ENCODE measurements at places on chromosomes 3 and 15.

DNA sequence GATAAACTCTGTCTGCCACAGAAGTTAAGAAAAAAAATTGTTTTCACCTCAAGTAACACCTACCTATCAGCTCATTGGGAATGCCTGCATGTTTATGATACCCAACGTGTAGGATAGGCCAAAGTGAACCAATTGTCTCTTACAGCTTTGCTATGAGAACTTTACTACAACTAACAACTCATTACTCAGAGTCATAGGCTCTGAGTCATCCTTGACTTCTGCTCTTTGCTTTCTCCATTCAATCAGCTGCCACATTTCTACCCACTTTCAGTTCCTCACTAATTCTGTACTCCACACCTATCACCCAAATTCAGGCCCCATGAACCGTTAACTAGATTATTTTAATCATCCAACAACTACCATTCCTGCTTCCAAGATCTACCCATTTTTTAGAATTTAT lies 843.9 kb downstream of the TUSC7 start:
- DNase-seq: no peak

GRCh38 chr3:179695672-179696313 lies 43.0 kb downstream of the USP13 start:
- DNase-seq: no peak

DNA sequence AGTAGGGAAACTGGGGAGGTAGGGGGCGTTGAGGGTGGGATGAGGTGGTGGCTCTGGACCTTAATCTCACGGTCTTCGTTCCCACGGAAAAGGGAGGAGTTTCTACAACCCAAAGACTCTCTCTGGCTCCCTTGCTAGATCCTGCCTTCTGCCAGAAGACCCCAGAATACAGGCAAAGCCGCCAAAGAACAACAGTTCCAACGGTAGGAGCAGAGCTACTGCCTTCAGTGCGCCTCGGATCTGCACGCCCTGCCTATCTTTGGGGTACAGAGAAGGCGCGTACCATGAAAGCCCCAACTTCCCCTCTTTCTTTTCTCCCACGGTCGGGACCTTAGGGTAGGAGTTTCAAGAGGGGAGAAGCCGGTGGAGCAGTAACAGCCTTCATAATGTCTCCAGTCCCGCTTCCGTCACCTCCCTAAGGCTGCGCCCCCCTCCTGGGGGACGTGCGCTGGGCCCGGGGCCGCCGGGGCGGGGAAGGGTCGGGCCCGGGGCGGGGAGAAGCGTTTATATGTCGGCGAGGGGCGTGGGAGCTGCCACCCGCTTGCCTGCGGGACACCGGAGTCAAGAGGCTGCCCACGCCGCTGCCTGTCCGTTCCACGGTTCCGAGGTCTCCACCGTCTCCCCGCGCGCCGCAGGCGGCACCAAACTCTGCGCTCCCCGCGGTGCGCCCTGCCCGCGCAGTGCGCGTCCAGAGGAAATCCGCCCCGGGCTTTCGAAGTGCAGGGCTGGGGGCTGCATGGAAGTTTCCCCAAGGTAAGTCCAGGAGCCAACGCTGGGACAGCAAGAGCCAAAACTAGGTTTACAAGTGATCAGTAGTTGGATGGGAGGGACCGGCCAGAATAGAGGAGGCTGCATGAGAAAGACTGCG lies at the start of gene COL6A6:
TSS of gene COL6A6 (plus strand) at position 533 of the 868 bp plus-strand sequence. CDS start 43,188 bp downstream, outside the sequence.
- no peak for DNase-seq

GRCh38 chr3:13332158-13332557 lies 88.0 kb downstream of the NUP210 start:
- DNase-seq: peak; percentile 78

DNA sequence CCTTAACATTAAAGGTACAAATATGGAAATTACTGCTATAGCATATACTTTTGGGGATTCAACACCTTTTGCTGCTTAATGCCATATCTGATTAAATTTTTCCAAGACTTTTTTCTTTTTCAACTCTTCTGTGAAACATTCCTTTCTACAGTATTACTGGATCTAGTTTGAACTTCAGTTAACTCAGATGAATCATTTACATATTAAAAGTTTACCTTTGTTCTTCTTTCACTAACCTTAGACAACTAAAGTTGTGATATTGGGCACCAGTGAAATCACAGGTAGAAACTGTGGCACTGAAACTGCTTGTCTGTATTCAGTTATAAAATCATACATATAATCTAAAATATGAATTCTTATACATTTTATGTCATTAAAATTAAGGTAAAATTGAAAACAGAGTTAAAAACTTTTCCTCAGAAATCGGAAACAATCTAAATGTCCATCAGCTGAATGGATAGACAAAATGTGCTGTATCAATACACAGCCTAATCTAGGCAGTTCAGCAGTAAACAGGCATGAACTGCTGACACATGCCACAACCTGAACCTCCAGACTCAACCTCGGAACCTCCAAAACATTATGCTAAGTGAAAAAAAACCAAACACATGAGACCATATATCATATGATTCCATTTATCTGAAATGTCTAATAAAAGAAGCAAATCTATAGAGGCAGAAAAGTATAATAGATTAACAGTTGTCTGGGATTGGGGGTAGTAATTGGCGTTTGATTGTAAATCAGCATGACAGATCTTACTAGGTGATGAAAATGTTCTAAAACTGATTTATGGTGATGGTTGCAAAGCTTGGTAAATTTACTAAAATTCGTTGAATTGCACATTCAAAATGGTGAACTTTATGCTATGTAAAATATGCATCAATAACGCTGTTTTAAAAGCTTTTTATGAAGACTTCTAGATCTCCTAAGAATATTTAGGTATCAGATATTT lies 50.0 kb downstream of the PPARG start:
- DNase-seq: no peak

DNA sequence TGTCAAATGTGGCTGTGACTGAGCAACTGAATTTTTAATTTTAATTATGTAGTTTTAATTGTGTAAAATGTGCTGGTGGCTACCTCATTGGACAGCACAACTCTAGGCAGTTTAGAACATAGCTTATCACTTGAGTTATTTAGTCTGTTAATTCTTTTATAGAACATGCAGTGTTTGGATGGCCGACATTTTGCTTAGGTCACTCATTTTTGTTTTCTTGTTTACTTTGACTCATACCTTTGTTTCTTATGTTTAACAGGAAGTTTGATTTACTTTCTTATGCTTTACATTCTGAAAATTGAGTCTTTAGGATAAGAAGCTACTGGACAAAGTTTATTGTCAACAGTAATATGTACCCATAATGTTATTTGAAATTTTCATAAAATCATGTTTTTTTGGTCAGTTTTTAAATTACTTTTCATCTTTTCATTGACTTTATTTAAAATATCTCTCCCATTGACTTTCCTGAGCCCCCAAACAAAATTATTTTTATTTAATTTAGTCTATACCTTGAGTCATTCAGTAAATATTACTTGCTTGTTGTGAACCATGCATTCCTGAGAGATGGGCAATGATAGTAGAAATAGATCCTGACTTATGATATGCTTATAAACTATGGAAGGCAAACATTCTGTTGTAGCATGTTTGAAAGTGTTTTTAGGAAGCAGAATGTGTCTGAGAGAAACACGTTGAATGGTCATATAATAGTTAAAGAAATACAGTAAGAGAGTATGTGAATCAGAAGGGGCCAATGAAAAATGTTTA lies 60.6 kb downstream of the TCF12 start:
- DNase-seq: no peak

DNA sequence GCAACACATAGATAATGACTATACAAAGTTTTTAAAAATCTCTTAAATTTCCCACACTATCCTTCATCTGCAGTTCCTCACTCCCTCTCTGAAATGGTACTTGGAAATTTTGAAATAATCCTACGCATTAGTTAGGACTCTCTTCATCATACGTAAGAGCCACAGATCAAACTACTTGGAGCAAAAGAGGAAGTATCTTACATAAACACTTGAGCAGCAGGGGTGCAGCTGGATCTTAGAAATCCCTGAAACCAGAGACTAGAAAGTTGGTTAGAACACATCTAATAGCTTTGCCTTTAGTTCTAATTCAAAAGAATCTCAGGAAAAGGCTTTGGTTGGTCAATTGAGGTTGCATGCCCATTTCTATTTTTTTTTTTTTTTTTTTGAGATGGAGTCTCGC lies 38.8 kb upstream of the ZNF445 start:
- no peak for DNase-seq

All from GM20000 (cell line).